Cardiac septum (tissue), 1 donor: ENCODE measurements at places on chromosomes 16 and 17.
A peak's percentile ranks its signal among the peaks of the same experiment; 100 is the strongest.

GRCh38 chr16:49411121-49411970 lies 37.7 kb downstream of the C16orf78 start:
- DNase-seq = peak; percentile 68

DNA sequence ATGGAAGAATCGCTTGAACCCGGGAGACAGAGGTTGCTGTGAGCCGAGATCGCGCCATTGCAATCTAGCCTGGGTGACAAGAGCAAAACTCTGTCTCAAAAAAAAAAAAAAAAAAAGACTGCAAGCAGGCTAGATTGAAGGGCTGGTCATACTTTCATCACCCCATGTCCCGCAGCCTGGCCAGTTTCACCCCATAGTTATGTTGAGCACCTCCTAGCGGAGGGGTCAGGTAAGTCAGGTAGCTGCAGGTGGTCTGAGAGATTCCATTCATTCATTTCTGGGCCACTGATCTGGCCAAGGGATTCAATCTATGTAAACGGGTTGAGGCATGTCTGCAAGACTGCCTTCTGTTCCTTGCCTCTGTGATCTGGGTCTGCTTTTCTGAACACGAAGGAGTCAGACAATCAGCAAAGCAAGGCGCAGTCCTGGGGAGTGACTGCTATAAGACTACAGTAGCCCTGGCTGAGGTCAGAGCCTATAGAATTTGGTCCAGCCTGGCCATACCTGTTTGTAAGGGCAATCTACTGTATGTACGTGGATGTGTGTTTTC lies 23.6 kb upstream of the BPTF start:
- no peak for DNase-seq

- DNase-seq = no peak
Measured at GRCh38 chr17:35265566-35266141, 22.8 kb downstream of the SLFN5 start.

DNA sequence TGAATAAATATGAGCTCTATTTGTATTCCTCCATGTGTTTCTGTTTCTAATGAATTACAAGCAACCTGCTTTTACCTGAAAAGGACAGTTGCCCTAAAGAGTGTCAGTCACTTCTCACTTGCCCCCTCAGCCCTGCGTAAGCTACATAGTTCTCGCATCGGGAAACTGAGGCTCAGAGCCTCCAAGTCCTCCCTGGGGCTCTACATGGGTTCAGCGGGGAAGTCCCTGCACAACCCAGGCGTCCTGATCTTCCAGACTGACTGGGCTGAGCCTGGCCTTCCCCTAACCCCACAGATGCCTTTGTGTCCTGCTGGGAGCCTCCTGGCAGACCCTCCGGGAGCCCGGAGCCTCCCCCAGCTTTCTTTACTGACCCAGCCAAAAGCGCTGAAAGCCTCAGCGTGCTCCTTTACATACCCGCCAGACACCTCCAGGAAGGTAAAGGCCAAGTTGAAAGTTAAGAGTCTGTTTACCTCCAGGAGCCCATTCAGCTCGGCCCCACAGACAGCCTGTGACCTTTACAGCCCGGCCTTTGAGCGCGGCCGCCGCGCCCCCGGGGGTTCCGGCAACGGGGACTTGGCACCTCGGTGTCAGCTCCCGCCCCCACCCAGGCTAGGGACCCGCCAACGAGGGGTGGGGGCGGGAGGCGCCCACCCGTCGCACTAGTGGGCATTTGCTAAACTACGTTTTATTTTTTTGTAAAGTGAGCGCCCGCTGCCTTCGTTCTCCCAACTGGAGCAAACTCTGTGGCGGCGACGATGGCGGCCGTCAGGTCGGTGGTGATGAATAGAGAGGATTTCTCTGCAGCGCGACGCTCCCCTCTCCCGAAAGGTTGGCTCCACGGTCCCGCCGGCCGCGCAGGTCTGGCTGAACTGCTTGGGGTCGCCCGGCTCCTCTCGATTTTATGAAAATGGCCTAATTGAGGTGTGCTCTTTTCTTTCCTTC lies 4.4 kb upstream of the HOXB13 start:
- DNase-seq = no peak

DNA sequence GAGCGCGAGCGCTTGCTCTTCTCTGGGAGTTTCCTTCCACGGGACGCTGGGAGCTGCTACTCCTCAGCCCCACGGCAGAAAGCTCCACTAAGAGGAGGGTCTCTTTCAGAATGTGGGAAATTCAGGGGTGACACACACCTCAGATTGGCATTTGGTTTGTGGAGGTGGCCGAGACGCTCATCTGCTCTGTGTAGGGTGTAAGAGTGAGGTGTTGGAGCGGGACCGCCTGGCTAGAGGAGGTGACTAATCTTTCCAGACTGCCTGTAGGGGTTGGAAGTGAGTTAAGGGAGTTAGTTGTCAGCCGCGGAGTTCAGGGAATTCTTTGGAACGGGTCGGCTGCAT lies 735 bp downstream of the PSMD11 start:
- no peak for DNase-seq

DNA sequence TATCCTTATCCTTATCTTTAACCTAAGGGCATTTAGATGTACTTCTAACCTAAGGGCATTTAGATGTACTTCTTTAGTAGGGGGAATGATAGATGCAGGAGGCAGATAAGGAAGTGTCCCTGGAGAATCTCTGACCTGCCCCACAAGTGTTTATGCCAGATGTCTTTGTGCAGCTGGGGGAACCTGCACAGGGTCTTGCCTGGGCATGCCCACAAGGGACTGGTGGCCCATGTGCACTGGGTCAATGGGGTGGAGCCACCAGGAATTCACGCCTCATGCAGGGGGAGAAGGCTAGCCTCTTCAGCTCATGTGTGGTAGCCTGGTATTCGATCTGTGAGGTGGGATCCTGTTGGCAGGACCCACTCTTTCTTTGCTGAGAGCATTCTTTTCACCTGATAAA lies 38.0 kb downstream of the CA10 start:
- DNase-seq = no peak

GRCh38 chr17:73397278-73397826 lies 85.6 kb upstream of the CDC42EP4 start:
- no peak for DNase-seq

GRCh38 chr16:11139326-11140097 lies 116.5 kb downstream of the SOCS1 start:
- DNase-seq = no peak
